ENCODE measurements at places on chromosomes 1 and 21. TPM values are rescaled to one million over a fixed set of nuclear protein-coding genes. Genes with fewer than 3 reads are reported as not detected.

GRCh38 chr1:100535264-100535663 lies 2.7 kb upstream of the GPR88 start:
- H3K4me3 ChIP-seq, result no peak overlapping the region
- DNase-seq, result no peak
- H3K4me1 ChIP-seq, result peaks cover 9% of the 10 kb centered on the region
- no peak overlapping the region for H3K27ac ChIP-seq
- H3K36me3 ChIP-seq, result no peaks in the 10 kb centered on the region

GRCh38 chr1:51504806-51505525 lies 14.1 kb downstream of the EPS15 start:
- 0 out of 2 replicates have a peak, but pooled peaks cover 2% of the 10 kb centered on the region for H3K36me3 ChIP-seq
- no peak overlapping the region for H3K4me3 ChIP-seq
- H3K4me1 ChIP-seq, result no peaks in the 10 kb centered on the region
- H3K27ac ChIP-seq, result no peak overlapping the region
- no peaks in the 10 kb centered on the region for H3K27me3 ChIP-seq
- no peak for DNase-seq

- H3K27ac ChIP-seq, result no peak overlapping the region
- H3K36me3 ChIP-seq, result peaks cover 14% of the 10 kb centered on the region
- peak; percentile 48 for DNase-seq
- H3K27me3 ChIP-seq, result no peaks in the 10 kb centered on the region
Measured at GRCh38 chr21:45289655-45290515, 2.2 kb upstream of the POFUT2 start.

DNA sequence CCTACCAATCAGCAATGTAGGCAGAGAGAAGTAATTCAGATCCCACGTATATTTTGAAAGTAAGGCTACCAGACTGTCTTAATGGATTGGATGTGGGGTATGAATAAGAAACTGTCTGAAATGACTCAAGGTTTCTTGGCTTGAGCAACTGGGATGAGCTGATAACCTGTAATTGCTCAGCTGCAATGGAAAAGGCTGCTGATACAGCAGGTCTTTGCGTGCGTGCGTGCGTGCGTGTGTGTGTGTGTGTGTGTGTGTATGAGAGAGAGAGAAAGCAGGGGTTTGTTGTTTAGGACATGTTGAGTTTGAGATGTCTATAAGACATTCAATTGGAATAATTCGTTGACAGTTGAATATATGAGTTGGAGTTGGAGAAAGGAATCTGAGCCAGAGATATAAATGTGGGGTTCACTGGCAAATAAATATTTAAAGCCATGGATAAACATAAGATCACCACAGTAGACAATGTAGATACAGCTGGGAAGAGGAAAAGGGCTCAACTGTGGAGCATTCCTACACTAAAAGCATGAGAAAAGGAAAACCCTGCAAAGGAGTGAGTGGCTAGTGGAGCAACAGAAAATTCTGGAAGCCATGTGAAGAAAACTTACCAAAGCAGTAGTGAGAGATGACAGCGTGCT lies 72.9 kb downstream of the UCHL5 start:
- H3K36me3 ChIP-seq, result no peaks in the 10 kb centered on the region
- H3K4me3 ChIP-seq, result no peak overlapping the region
- no peaks in the 10 kb centered on the region for H3K27me3 ChIP-seq
- peak; percentile 84 for DNase-seq
- no peak overlapping the region for H3K27ac ChIP-seq

RGS2 gene
- total RNA-seq, result 25.0 TPM

BSND gene
- not detected for total RNA-seq

SLC1A7 gene
- total RNA-seq, result not detected

CNKSR1 gene
- 0.28 TPM for total RNA-seq

RIIAD1 gene
- not detected for total RNA-seq
